KBM-7 (cell line): ENCODE measurements at places on chromosomes 11 and 22.

DNA sequence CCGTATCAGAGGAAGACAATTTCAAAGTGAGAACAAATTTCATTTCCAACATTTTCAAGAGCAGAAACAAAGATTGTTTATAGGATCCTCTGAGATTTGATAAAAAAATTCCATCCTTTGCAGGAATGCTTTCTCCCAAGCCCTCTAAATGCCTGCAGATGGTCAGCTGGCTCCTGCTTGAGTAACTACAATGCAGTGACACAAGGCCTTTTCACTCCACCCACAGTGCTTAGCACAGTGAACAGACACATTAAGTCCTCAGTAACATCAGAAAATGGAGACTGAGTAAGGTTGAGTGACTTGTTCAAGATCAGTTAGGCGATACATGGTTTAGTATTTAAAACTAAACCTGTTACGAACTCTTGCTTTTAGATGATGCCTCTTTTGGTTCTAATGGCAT, 527.1 kb upstream of the CCDC90B start:
- no peak for DNase-seq

GRCh38 chr11:68199295-68199987, 13.7 kb downstream of the KMT5B start:
- DNase-seq = no peak

DNA sequence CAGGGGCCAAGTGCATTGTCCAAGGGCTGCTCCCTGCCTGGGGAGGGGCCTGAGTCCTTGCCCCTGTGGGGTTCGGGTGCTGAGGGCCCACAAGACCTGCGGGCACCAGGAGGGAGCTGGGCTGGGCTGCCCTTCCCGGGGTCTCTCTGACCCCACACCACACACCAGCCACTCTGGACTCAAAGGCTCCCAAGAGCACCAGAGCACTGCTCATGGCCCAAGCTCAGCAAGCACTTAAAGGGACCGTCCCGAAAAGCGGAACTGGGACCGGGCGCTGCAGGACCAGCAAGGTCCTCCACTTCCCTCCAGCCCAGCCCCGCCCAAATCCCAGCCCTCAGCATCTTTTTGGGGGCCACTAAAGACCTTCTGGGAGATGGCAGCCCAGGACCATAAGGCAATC, 5.3 kb downstream of the LSP1 start:
- DNase-seq = no peak

- no peak for DNase-seq
Observed at GRCh38 chr11:102647430-102647829, 22.3 kb upstream of the MMP20 start.

GRCh38 chr11:46537121-46537520, 56.7 kb downstream of the AMBRA1 start:
- DNase-seq = no peak

DNA sequence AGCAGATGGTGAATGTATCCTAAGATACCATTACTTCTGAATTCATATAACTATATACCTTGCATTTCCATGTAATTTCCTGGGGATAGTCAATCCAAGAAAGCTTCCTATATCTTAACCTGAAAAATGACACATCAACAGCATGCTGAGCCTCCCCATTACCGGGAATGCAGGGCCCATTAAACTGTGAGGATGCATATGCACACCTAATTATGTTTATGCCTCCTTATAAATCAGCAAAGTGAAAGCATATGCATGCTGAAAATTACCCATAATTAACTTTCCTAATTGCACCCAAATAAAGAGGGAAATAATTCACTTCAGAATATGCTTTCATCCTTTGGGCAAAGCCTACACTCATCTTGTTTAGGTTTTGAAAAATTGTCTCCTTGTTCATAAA, 663.0 kb downstream of the KCNA4 start:
- DNase-seq = no peak

GRCh38 chr11:64566042-64566914, 24.7 kb upstream of the SLC22A12 start:
- no peak for DNase-seq

DNA sequence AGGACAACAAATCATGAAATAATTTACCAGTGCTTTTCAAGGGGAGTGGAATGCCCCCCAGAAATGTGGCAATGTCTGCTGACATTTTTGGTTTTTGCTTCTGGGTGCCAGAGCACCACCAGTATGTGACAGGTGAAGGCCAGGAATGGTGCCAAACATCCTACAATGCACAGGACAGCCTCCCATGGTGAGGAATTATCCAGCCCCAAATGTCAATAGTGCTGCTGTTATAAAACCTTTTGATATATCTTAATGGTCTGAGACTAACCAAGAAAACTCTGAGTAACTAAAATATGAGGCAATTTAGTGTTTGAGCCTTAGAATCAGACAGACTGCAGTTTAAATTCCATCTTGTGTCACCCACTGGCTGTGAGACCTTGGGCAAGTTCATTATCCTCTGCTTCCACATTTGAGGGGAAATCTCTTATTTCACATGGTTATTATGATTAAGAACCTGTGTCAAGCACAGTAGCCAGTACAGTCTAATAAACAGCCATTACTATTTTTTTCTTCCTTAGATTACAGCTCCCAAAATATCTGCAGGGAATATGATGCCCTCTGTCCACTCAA, 69.5 kb downstream of the AMBRA1 start:
- DNase-seq = no peak

GRCh38 chr11:119134389-119134978, 13.1 kb downstream of the HINFP start:
- no peak for DNase-seq

- DNase-seq = no peak
Observed at GRCh38 chr11:119207415-119207960, 1.3 kb downstream of the CBL start.

- DNase-seq = no peak
Observed at GRCh38 chr22:45997777-45998637, 21.0 kb upstream of the WNT7B start.

DNA sequence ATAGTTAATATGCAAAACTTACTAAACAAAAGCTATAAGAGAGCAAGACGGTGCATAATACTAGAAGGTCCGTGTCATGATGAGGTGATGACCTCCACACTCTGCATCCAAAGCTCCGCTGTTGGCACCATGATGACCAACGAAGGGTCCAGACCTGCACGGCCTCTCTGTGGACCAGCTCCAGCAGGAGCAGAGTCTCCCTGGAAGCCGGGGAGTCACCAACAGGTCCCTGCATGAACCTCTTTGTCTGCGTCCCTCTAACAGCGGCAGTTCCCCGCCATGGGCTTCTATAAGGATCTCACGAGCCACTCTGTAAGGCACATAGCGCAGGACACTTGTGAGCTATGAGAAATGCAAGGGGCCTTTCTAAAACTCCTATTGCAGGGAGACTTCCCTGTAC, 517.3 kb downstream of the BRD1 start:
- no peak for DNase-seq

GRCh38 chr11:35166369-35167360, 27.7 kb downstream of the CD44 start:
- no peak for DNase-seq

GRCh38 chr22:45429424-45429823, 15.9 kb downstream of the RIBC2 start:
- DNase-seq = no peak

- DNase-seq = no peak
Observed at GRCh38 chr11:116610190-116610589, 162.6 kb downstream of the BUD13 start.

DNA sequence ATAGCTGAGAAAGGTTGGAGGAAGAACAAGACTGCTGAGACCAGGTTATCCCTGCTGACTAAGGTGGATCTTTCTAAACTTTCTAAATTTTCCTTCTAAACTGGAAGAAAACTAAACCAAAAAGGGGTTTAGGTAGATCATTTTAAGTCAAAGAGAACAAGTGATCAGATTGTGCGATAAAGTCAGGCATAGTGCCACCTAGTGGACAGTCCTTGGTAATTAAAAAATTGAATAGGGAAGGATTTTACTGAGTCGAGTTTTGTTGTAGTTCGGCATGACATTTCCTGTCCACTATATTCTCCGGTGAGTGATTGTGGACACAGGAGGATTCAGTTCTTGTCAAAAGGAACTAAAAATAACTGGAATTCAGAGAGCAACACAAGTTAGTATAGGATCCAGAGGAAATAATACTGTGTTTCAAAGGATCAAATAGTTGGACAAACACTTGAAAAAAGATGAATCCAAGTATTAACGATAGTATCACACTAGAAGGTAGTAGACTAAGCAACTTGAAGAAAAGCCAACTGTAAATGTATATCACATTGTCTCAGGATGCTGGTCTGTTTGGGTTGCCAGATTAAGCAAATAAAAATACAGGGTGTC, 1236.4 kb downstream of the FAM181B start:
- peak; percentile 53 for DNase-seq

- no peak for DNase-seq
Observed at GRCh38 chr22:39253435-39254070, 8.8 kb upstream of the PDGFB start.

DNA sequence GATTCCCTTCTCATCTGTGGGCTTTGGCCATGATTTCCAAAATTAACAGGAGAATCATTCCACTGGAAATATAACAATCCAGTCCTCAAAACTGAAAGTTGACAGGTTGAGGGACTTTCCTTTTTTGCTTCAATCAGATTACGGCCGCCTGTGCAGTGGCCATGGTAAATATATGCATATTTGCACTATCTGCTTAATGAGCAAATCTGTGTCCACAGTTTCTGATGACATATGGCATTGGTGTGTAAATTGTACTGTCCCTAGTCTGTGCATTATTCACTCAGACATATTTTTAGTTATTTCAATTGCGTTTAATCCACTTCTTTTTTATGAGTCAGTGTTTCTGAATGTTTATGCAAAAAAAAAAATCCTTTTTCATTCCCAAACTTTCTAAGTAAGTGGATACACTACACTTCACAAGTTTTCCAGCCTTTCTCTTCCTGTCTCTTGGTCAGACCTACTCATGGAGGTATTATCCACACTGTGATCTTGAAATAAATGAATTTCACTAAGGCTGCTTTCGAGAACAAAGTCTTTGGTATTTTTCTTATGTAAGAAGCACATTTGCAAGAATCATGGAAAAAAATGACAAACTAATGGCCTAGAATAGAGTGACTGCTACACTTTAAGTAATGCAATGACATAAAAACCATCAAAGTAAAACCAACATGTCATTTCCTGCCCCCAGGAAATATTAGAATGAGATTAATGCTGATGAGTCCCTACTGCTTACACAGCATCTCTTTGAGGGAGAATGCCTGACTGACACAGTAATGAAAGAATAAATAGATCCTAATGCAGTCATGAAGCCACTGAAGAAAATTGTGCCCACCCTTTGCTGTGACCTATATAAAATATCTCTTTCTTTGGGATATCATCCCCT, 76.4 kb upstream of the MTNR1B start:
- no peak for DNase-seq

- DNase-seq = peak; percentile 74
Observed at GRCh38 chr11:17014833-17015626, 816 bp upstream of the PLEKHA7 start.
